Stimulated activated naive B cell treated with anti-CD40 and anti-IgM and Interleukin-4, amounts not matched to agents 10 μg/mL and 1 μg/mL and 100 μg/mL, for 72 hours (primary cell): ENCODE measurements at places on chromosomes 5 and 9.

GRCh38 chr5:79856456-79857055 is 134.5 kb downstream of the MTX3 start:
- DNase-seq: no peak

DNA sequence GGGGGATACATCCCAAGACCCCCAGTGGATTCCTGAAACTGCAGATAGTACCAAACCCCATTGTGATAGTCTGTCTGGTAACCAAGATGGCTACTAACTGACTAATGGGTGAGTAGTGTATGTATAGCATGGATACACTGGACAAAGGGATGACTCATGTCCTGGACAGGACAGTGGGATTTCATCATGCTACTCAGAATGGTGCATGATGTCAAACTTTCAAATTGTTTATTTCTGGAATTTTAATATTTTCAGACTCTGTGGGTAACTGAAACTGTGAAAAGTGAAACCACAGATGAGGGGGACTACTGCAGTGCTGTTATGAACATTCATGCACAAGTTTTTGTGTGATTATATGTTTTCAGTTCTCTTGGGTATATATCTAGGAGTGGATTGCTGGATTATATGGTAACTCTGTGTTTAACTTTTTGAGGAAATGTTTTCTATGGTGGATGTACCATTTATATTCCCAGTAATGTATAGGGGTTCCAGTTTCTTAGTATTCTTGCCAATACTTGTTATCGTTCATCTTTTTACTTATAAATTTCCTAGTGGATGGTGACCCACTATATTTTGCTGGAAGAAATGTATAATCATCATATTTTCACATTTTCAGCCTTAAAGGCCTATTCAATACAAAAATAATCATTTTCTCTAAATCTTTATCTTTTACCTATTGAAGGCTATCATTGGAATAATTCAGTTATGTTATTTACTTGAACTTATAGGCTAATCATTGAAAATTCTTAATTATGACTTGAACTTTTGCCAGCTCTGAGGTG is 140.9 kb downstream of the NR3C1 start:
- no peak for DNase-seq

GRCh38 chr5:17005107-17005828 is 69.2 kb upstream of the MYO10 start:
- DNase-seq: no peak

- no peak for DNase-seq
These were observed 789.3 kb downstream of the SEMA5A start for GRCh38 chr5:8756498-8757084.

- no peak for DNase-seq
These were observed 17.9 kb downstream of the PLEKHG4B start for GRCh38 chr5:109826-110225.

GRCh38 chr9:128251732-128252100 is 24.1 kb downstream of the GOLGA2 start:
- no peak for DNase-seq

- DNase-seq: no peak
These were observed 1.7 kb downstream of the ENDOG start for GRCh38 chr9:128819716-128820664.

DNA sequence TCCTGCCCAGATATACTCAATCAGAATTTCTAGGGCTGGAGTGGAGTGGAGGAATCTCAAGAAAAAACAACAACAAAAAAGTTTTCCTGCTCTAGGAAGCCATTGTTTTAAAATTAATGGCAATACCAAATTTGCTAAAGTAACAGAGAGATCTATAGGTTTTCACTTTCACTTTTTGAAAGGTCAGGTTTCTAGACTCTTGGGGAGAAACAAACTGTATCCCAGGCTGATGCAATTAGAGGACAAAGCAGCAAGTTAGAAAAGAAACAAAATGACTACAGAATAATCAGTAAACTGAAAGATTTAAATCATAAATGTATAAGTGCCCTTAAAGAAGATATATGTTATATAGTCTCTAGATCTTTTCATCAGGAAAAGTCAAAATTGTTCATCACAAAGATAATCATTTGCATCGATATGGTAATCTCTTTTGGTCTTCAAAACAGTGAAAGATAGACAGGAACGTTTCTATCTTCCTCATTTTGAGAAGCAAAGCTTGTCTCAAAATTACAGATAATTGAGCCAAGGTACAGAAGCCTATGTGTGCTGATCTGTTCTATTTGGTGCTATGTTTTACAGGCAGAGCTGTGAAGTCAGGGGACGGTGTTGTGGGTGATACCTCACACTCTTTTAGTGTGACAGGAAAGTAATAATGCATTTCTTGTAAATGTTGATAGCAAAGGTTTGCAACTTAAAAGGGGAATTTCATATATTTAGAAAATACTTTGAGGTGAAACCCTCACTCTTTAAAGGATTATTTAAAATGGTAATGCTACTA is 1746.6 kb upstream of the C9orf72 start:
- DNase-seq: no peak

DNA sequence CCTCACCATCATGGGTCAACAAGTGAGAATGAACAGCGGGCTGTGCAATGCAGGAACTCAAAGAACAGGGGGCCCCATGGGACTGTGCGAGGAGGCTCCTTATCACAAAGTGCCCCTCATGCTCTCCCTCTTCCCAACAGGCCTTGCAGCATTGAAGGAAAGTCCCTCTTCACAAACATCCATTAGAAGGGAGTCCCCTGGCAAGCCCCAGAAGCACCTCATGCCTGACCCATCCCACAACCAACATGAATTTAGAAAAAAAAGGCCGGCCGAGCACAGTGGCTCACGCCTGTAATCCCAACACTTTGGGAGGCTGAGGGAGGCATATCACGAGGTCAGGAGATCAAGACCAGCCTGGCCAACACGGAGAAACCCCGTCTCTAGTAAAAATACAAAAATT is 122.6 kb upstream of the FSTL4 start:
- DNase-seq: no peak

- DNase-seq: no peak
These were observed 3.7 kb downstream of the CDH6 start for GRCh38 chr5:31197183-31197582.

DNA sequence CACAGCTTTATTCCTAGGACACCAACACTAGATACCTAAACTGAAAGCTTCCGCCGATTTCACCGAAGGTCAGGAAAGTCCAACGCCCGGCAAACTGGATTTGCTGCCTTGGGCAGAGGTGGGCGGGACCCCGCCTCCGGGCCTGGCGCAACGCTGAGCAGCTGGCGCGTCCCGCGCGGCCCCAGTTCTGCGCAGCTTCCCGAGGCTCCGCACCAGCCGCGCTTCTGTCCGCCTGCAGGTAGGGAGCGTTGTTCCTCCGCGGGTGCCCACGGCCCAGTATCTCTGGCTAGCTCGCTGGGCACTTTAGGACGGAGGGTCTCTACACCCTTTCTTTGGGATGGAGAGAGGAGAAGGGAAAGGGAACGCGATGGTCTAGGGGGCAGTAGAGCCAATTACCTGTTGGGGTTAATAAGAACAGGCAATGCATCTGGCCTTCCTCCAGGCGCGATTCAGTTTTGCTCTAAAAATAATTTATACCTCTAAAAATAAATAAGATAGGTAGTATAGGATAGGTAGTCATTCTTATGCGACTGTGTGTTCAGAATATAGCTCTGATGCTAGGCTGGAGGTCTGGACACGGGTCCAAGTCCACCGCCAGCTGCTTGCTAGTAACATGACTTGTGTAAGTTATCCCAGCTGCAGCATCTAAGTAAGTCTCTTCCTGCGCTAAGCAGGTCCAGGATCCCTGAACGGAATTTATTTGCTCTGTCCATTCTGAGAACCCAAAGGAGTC is at the start of gene CD274:
Gene CD274, plus strand, starts transcription at position 184 of the 733 bp plus-strand sequence. CDS start 5,572 bp downstream, outside the sequence.
- DNase-seq: peak; percentile 86

DNA sequence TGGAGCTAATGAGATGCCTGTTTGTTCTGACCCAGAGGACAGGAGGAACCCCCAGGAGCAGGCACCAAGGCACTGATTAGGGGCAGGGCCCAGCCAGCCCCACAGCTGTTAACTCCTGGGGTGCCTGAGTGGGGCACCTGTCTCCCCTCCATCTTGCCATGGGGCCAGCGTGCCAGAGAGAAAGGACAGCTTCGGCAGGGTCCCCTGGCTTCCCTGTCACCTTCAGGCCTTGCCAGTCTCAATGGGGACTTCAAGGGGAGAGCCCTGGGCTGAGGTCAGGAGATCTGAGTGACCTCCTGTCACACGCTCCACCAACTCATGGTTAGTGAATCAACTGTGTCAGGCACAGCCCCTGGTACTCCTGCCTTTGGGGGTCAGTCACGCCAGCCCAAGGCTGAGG is 152.7 kb upstream of the MVB12B start:
- no peak for DNase-seq
